ENCODE measurements at places on chromosomes 12 and 14.

GRCh38 chr12:72323881-72324280 lies 51.7 kb downstream of the TRHDE start:
- no peak for DNase-seq

DNA sequence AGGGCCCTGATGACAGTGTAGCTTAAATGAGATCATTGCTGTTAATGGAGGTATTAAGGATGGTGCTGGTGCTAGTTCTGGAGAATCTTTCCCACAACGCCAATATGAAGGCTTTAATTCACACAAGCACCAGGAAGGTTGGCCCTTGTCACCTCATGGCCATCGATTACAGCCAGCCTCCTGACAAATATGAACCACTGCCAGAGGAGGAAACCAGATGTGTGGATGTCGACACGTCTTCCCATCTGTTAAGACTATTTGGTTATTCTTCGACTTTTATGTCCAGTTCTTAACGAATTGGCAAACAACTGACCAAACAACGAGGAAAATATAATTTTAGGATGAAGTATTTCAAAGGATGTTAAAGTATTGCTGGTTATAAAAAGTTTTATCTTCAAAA lies 79.5 kb downstream of the PIK3C2G start:
- DNase-seq = no peak

DNA sequence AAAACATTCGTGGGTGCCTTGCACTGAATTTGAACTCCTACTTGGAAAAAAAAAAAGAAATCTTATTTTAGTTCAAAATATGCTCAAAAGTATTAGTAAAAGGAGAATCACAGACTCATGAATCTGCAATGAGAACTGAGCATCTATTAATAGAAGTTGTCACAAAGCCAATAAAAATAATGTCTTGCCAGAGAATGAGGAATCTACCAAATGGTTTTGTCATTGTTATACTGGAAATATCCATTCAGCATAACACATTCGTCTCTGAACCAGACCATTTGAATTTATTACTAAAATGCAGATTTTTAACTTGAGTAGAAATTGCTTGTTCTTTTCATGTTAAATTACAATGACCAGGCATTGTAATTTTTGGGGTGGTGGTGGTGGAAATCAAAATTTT lies 11.6 kb upstream of the PTPRB start:
- DNase-seq = no peak

DNA sequence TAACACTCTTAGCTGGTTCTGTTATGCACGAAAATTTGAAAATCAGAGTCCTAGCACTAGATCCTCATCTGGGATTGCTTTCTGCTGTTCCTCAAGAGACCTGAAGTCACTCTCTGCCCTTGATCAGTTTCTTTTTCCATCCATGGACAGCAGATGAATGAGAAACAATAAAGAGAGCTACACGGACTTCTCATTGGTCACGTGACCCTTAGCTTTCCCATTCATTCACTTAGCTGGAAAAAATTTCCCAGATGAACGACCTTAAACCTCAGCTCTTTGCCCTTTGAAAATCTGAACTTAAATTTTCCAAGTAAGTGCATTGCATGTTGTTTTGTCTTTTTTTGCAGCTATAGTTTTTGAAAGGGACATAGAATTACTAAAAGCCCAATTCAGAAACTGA lies 27.2 kb upstream of the RGS6 start:
- no peak for DNase-seq

- no peak for DNase-seq
These were observed 86.6 kb downstream of the KDM2B start for GRCh38 chr12:121494093-121494787.

DNA sequence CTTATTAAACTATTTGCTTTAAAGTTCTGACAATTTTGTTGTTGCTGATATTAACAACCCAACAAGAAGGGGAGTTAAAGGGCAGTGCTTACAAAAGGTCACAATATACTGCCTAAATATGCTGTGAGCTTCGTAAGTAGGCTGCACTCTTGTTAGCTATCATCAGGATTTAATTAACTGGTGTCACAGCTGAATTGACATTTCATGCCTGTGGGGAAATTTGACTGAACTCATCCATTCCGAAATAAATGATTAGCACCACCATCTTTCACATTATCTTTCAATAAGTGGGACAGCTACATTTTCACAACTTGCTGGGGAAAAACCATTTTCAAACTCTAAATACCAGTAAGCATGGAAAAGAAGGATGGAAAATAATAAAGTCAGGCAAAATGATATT lies 146.6 kb downstream of the PTPRO start:
- DNase-seq = no peak

DNA sequence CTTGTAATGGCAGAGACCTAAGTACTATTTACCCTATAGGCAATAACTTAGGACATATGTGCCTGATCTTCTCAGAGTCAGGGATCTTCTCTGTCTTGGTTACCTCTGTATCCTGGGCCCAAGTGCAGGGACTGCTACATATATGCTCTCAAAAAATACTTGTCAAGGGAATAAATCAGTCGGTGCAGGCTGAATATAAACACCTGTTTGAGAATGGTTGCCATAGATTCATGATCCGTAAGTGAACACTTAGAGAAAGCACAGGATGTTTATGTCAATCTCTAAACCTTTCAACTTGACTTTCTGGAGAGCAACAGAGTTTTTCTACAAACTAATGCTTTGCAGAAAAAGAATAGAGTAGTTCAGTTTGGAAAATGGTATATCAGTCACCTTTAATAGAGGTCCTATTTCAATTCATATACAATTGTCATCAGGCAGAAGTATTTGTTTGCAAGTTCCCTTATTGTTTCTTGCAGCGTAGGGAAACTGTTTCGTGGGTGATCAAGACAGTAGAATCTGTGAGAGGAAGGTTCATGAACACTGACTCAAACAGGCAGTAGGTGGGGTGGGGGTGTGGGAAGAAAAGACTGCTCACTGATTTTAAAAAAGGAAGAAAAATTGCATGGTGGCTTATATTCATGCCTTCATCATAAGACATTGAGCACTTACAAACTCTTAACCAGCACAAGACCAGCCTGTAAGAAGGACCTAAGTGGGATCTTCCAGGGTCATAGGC lies 6.0 kb upstream of the UBE2N start:
- DNase-seq = no peak

DNA sequence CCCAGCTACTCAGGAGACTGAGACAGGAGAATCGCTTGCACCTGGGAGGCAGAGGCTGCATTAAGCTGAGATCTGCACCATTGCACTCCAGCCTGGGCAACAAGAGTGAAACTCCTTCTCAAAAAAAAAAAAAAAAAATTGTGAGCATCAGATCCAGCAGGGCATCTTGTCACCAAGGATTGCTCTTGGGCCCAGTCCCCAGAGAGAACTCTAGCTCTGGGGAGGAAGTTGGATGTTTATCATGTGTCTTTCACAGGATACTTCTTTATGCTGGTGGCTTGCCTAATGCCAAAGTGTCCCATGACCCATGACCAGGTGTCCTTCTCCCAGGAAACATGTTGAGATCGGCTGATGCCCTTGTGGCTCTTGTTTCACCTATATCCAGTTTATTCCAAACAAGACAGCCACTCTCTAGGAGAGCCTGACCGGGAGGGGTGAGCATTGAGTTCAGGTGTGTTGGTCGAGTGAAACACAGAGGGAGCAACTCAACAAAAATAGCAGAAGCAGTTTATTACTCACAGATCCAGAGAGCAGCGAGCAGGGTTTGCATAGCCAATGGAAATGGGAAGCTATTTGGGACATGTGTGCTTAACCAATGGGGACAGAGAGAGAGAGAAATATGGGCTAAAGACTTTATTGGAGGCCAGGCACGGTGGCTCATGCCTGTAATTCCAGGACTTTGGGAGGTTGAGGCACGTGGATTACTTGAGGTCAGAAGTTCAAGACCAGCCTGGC lies 6.6 kb upstream of the TCHP start:
- DNase-seq = peak; percentile 11

DNA sequence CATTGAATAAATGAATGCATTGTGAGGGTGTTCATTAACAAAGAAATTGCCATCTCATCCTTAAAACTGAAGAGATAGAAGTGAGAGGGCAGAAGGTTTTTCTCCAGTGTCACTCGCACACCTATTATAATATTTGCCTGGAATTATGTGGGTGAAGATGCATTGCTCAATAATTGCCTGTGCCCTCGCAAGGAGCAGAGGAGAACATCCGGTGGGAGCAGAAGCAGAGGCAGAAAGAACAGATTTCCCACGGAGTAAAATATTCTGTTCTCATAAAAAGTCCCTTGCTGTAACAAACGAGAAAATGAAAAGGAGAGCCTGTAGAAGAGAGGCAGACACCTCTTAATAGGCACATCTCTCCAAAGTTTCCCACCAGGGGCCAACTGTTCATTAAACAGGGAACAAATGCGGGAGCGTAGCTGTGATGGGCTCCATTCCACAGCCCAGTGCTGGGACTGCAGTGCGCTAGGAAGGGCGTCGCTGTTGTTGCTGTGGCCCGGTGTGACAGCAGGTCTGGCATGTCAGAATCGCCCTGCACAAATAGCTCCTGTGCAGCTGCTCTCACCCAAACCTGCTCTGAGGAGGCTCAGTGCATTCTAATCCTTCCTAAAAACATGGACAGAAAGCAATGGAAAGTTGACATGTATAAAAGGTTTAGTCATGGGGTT lies 359.8 kb downstream of the APAF1 start:
- no peak for DNase-seq

DNA sequence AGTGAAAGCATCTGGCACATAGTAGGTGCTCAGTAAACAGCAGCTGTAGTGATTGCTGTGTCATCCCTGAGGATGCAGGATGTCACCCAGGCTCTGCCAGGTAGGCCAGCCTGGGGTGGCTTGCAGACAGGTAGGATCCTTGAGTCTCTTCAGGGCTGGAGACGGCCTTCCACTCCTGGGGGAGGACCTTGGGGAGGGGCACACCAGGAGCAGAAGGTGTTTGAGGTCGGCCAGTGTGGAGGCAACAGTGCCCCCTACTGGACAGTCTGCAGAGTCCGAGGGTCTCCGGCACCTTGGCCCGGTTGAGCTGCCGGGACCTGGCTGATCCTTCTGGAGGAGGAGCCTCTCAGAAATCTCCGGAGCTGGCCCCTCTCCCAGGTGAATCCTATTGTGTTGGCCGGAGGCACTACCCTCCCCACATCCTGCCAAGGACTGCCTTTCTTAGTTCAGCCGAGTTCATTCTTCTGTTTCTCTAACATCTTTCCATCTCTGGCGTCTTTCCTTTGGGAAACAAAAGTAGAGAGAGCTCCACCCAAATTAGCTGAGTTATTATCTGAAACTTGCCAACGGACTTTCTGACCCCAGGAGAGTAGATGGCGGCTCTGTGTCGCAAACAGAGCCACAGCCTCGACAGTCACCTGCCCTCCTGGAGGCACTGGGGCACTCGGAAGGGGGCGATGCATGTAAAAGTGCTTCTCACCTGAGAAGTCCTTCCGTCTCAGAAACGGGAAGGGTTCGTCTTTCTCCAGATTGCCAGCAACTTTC lies 41.8 kb upstream of the CLMN start:
- DNase-seq = no peak

GRCh38 chr12:32301216-32301615 lies 98.1 kb upstream of the FGD4 start:
- no peak for DNase-seq

GRCh38 chr12:77785211-77785610 lies 45.5 kb upstream of the NAV3 start:
- DNase-seq = no peak

GRCh38 chr12:80582431-80582830 lies 125.0 kb upstream of the MYF6 start:
- no peak for DNase-seq

DNA sequence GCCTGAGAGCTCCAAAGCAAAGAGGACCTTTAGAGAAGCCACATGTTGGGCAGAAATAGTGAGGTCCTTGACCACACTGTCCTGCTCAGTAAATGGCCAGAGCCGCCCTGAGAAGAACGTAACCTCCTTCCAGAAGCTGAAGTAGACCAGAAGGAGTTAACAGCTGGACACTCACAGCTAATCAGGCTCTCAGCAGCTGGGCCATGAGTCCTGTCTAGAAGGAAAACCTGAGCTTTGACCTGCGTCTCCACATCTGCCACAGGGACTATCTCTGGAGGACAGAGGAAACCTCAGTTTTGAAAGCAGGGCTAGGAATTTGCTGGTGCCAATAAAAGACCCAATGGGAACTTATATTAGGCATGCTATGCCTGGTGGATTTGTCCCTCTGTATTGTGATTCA lies 12.3 kb upstream of the DHRS4 start:
- DNase-seq = no peak

DNA sequence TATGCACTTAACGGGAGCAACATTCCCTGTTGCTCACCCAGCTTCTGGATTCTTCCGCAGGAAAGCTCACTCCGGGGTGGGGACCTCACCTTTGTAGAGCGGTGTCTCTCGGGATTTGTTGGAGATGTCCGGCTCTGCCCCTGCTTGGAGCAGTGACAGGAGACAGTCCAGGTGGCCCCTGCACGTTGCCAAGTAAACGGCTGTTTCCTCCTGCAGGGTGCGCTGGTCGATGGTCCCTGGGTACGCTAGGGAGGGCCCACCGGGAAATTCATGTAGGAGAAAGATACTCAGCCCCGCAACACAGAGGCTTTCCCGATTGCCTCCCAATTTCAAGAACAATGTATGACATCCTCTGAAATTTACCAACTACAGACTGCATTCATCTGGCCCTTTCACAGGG lies 23.1 kb downstream of the ASB2 start:
- no peak for DNase-seq

GRCh38 chr12:88703790-88704189 lies 123.5 kb upstream of the KITLG start:
- no peak for DNase-seq

- no peak for DNase-seq
These were observed 49.1 kb downstream of the FBXO33 start for GRCh38 chr14:39383026-39383660.

- no peak for DNase-seq
These were observed 366.1 kb upstream of the ATXN7L3B start for GRCh38 chr12:74171478-74171909.

GRCh38 chr12:25186038-25186787 lies 8.7 kb downstream of the DNAI7 start:
- peak; percentile 4 for DNase-seq

- peak; percentile 75 for DNase-seq
These were observed 6.9 kb upstream of the TUBA1A start for GRCh38 chr12:49195736-49196135.

- DNase-seq = peak; percentile 59
These were observed 19.1 kb downstream of the BBOF1 start for GRCh38 chr14:74038020-74038859.

DNA sequence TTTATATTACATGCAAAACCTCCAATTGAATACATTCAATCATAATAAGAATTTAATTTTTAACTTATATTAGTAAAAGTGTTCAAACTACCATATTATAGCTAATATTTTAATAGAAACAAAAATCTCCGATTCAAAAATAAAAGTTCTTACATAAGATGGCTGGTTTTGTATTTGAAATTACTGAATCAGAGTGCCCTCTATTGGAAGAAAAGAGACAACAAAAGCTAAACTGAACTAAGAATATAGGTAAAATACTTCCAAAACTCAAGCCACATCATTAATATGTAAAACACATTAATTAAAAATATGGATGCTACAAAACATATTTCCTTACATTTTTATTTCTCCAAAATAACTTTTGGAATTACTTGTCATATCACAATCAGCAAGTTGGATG lies 120.3 kb downstream of the GARIN6 start:
- no peak for DNase-seq

DNA sequence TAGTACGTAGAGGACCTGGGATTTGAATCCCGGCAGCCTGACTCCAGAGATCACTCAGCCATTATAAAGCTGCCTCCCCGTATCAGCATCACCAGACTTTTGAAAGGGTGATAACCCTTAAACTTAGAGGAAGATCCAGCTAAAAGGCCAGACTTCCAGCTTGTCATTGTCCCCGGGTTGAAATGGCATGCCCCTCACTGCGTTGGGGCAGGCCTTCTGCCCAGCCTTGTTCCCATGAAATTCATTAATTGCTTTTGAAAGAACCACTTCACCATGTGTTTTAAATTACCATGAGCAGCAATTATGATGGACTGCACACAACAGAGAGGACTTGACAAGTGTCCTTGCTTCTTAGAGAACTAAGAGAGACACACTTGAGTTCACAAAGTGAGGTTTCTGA lies 269.6 kb upstream of the CRY1 start:
- no peak for DNase-seq

Data from MV-4-11 (cell line).